Right cardiac atrium (tissue), 5 donors: ENCODE measurements at places on chromosomes 7 and 10. TPM values are rescaled to one million over a fixed set of nuclear protein-coding genes. Genes with fewer than 3 reads are reported as not detected.

DNA sequence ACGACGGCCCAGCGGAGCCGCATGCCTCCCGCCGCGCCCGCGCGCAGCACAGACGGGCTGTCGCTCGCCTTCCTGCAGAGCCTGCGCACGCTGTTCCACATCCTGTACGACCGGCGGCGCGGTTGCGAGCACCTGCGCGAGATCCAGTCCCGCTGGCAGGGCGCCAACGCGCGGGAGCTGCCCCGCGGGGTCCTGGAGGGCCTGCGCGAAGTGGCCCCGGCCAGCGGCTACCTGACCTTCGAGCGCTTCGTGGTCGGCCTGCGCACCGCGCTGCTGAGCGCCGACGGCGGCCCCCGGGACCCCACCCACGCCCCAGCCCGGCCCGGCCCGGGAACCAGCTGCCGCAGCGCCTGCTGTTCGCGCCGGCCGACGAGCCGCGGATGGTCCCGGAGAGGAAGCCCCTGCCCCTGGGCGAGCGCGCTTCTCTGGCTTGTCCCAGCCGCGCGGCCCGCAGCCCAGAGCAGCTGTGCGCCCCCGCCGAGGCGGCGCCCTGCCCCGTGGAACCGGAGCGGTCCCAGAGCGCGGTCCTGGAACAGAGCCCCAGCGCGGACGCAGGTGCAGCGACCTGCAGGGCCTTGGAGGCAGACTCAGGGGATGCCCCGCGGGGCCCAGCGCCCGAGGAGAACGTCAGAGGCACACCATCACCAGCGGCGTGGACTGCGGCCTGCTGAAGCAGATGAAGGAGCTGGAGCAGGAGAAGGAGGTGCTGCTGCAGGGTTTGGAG, 25.3 kb upstream of the ZNF716 start:
- DNase-seq = no peak

DNA sequence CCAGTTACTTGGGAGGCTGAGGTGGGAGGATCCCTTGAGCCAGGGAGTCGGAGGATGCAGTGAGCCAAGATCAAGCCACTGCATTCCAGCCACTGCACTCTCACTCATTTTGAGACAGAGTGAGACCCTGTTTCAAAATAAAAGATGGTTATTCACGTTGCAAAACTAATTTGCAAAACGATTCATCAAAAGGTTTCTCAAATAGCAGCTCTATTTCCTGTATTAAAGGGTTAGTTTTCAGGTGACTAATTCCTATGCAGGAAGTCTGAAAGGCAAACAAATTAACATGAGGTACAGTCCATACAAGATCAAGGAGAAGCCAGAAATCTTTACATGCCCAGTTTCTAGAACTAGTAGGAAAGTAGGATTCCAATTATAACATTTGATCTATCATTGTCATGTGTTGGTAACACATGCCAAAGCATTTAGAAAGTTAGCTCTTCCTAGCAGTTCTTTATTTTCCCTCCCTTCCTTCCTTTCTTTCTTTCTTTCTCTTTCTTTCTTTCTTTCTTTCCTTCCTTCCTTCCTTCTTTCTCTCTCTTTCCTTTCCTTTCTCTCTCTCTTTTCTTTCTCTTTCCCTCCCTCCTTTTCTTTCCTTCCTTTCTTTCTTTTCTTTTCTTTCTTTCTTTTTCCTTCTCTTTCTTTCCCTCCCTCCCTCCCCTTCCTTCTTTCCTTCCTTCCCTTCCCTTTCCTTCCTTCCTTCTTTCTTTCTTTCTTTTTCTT, 49.3 kb downstream of the DENND2A start:
- no peak for DNase-seq

DNA sequence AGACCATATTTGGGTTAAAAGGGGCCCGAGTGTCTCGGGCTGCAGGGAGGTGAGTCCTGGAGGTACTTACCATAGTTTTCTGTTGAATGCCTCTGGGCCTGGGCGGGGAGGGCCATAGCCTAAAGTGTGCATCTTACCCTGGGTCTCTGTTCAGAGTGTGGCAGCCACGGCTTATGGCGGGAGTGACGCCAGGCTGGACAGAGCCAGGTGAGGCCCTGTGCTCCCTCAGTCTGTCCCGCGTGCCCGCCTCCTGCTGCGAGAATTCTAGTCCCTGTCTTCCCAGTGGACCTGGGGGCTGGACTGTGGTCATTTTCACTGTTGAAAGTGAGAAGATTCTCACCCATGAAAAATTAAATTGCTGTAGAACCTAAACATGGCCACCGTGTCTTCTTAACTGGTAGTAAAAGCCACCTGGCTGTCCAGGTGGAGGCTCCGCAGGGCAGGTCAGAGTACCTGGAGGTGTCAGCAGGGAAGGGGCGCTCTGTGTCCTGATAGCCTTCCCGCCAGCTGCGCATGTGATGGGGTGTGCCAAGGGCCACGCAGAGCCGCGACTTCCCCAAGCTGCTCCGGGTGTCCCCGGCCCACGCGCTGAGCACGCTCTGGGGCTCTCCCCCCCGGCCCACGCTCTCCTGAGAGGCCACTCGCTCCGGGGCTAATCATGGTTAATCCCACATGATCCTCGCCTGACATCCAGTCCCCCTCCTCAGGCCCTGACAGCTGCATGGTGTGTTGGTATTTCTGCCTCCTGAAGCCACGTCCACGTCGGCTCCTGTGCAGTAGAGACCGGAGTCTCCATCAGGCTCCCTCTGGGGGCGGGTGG, 20.3 kb downstream of the INPP5A start:
- no peak for DNase-seq

- DNase-seq = peak; percentile 90
These were observed 12.7 kb downstream of the LDB3 start for GRCh38 chr10:86681047-86681446.

GRCh38 chr10:3478632-3479240, 306.2 kb upstream of the PITRM1 start:
- no peak for DNase-seq

GRCh38 chr7:70781922-70782311, 350.0 kb upstream of the GALNT17 start:
- no peak for DNase-seq

DNA sequence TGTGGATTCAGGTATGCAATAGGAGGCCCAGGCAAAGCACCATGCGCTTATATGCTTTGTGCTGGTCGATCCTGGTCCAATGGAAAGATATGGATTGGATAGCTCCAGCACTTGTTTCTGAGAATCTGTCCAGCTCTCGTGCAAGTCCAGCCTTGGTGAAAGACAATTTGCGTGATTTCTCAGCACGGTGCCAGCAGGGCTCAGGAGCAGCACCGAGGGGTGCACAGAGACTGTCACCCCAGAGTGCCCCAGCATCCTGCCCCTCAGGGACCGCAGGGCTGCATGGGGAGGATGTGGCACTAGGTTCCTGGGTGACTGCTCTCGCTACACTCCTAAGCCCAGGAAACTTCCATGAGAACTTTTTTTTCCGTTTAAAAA, 225.2 kb downstream of the WDR37 start:
- no peak for DNase-seq

- no peak for DNase-seq
These were observed 14.0 kb downstream of the WNT2 start for GRCh38 chr7:117308891-117309290.

DNA sequence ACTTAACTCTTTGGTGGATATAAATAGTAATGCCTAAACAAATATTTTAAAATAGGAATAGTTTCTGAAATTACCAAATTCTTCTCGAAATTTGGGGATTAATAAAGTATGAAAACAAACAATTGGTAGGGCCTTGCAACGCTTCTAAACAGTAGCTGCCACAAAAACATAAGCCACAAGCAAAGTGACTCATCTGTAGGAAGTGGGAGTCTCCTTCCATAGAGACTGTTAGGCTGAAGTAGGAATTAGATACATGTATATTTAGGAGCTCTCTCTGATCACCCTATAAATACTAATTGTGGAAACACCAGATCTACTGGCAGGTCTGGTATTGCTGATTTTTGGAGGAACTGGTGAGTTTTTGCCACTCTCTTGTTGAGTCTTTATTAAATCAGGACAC, 5.7 kb upstream of the LMOD2 start:
- no peak for DNase-seq

DNA sequence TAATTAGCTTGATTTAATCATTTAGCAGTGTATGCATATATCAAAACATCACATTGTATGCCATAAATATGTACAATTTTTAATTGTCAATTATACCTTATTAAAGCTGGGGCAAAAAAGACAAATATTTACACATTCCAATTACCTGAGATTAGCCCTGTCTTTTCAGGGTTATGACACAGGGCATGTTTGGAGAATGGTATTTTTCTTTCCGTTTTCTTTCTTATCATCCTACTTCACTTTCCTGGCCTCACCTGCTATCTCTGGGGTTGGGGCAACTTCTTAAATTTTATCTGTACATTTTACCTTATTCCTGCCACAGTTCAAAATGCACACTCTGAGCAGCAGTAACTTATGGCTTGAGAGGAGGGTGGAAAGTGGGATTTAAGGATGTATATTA, 285.9 kb downstream of the DOCK4 start:
- DNase-seq = no peak

- no peak for DNase-seq
These were observed 30.7 kb upstream of the SLC26A3 start for GRCh38 chr7:107833684-107834106.

GRCh38 chr10:92965314-92965713, 95.3 kb upstream of the CYP26C1 start:
- DNase-seq = no peak

GRCh38 chr7:131568970-131569369, 12.5 kb upstream of the PODXL start:
- no peak for DNase-seq

GRCh38 chr7:5143106-5143505, 46.9 kb upstream of the WIPI2 start:
- no peak for DNase-seq

DNA sequence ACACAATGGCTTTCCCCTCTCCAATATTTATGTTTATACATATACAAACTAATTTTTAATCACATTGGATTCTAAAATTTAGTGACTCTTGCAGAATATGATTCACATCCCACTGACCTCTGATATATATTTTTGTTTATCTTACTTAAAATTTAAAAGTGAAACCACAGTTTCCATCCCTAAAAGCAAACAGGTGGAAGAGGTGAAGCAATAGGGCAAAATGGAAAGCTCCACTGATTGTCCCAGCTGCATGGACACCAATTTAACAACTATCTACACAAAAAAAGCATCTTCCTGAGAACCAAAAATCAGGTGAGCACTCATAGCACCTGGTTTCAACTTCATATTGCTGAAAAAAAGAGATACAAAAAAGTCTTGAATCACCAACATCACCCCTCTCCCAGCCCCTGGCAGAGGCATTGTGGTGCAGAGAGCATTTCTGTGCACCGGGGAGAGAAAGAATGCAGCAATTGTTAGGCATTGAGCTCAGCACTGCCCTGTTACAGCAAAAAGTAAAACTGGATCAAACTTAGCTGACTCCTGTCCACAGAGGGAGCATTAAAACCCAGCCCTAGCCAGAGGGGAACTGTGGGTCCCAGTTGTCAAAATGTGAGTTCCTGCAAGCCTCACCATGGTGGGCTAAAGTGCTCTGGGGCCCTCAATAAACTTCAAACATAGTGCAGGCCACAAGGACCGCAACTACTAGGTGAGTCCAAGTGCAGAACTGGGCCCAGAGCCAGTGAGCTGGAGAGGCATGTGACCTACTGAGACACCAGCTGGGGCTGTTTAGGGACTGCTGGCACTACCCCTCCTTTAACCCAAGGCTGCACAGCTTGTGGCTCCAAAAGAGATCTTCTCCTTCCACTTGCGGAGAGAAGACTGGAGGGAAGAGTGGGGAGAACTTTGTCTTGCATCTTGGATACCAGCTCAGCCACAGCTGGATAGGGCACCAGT, 92.1 kb downstream of the SIRT1 start:
- peak; percentile 79 for DNase-seq

- DNase-seq = no peak
These were observed 46.2 kb downstream of the PARP12 start for GRCh38 chr7:140016540-140016939.

GRCh38 chr10:98832738-98833137, 386.0 kb upstream of the HPS1 start:
- no peak for DNase-seq

Gene LIPK
- not detected for total RNA-seq

Gene GIMAP7
- 13.7 TPM for total RNA-seq

Gene SAMD8
- 21.4 TPM for total RNA-seq

Gene ACHE
- 24.0 TPM for total RNA-seq

Gene WDR86
- total RNA-seq = 0.17 TPM

Gene CTAGE15
- not detected for total RNA-seq
